CD4-positive, alpha-beta T cell treated with Interferon alpha-2 for 1 hour (primary cell): ENCODE measurements at places on chromosomes 1 and 21.

DNA sequence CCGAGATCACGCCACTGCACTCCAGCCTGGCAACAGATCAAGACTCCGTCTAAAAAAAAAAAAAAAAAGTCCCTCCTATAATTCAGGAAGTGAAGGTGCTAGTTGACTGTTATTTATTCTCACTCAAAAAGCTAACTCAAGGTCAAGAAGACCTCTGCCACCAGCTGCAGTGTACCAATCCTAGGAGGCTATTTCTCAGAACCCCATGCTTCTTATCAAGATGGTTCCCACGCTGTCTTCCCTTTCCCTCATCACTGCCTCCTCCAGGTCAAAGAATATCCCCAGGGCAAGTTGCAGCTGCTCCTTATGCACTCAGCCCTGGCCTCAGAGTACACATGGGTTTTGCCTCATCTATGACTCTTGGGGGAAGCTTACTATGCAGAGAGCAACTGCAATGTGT is 53.6 kb downstream of the RERE start:
- no peak for DNase-seq

DNA sequence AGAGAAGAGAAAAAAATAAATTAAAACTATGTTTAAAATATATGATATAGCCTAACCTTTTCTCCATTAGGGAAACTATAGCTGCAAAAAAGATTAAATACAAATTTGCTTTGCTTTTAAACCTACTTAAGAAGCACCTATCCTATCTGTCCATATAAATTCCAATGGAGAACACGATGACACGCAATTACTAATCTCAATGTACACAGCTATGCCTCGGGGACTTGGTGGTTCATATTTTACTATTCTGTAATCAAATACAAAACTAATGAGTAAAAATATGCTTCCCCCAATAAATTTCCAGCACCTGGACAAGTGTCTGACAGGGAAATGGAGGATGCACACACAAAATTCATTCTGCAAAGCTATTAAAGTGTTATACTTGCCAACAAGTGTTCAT is 386.4 kb downstream of the LMO4 start:
- no peak for DNase-seq

GRCh38 chr1:22471078-22471477 is 19.4 kb downstream of the ZBTB40 start:
- DNase-seq = no peak

GRCh38 chr21:32190493-32191144 is 88.2 kb downstream of the MIS18A start:
- DNase-seq = no peak

DNA sequence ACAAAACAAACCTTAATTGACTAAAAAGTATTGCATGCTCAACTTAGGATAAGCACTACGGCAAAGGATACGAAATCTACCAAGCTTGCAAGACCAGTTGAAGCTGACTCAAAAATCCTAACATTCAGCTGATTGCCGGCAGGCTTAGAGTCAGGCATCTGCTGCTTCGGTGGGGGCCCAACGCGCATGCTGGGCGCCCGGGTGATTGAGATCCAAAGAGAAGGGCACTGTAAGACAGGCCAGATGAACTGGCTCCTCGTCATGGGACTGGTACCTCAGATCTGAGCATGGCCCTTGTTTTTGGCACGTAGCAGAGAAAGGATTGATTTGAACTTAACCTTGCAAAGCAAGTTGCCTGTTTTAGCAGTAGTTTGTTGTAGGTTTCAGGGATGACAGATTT is 86.6 kb downstream of the PRDM2 start:
- DNase-seq = no peak
